ENCODE measurements at places on chromosomes 11 and 22. TPM values are rescaled to one million over a fixed set of nuclear protein-coding genes. Genes with fewer than 3 reads are reported as not detected.
A peak's percentile ranks its signal among the peaks of the same experiment; 100 is the strongest.

ABCC8 gene
- 1.1 TPM for total RNA-seq

INCENP gene
- total RNA-seq, result 34.0 TPM

CACNA1I gene
- total RNA-seq, result 0.17 TPM

TRIM66 gene
- total RNA-seq, result 21.4 TPM

SCGB2A2 gene
- total RNA-seq, result not detected

ACCS gene
- 56.2 TPM for total RNA-seq

OTOG gene
- total RNA-seq, result not detected

ASPHD2 gene
- total RNA-seq, result 7.3 TPM

ADM2 gene
- total RNA-seq, result 3.7 TPM

RIMBP3C gene
- total RNA-seq, result 1.3 TPM

DNA sequence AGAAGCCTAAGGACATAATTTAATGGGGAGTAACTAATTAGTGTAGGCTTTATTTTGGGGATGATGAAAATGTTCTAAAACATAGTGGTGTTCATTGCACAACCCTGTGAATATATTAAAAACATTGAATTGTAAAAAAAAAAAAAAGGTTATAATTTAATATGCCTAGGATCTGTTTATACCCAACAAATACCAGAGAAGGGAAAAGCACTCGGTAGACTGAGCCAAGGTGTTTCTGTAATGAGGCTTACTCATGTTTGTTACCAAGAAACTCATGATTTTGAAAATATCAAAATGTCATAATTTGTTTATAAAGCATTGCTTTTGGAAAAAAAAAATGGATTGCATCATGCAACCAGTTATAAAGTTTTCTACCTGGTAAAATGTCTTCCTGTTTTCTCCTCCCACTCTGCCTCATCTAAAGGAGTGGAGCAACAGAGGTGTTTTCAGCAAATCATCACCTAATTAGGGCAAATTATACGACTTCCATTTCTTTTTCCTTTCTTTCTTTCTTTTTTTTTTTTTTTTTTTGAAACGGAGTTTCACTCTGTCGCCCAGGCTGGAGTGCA lies 14.2 kb upstream of the EIF3M start:
- DNase-seq, result no peak

DNA sequence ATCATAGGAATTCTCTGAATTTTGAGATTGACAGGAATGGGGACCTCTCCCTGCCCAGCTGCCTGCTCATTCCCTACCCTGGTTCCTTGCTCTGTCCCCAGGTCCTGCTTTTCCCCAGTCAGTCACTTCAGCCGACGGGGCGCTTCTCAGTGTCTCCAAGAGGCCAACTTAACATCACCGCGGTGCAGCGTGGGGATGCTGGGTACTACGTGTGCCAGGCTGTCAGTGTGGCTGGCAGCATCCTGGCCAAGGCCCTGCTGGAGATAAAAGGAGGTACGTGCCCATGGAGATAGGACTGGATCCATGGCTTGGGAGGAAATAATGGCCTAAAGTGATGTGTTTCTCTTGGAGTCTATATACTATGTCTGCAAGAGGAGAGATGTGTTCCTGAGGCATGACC lies 7.0 kb downstream of the ROBO3 start:
- DNase-seq, result no peak

GRCh38 chr11:102604011-102604410 lies 21.1 kb downstream of the MMP20 start:
- no peak for DNase-seq

GRCh38 chr11:61776561-61777075 lies 15.8 kb downstream of the TMEM258 start:
- peak; percentile 56 for DNase-seq

DNA sequence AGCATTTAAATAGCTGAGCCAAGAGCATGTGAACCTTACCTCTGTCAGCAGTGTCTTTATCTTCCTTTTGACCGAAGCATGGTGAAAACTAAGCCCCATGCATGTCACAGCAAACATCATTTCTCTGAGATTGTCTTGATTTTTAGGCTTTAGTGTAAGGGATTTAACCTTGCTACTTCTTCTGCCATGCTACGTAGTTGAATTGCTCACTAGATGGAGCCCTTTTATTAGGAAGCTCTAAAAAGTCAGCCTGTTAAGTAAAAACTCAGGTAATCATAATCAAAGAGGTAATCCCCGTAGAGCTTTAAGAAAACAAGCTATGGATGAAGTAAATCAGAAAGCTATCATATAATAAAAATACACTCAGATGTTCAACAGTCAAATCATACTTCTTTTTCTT lies 149.5 kb downstream of the PGR start:
- DNase-seq, result peak; percentile 28

DNA sequence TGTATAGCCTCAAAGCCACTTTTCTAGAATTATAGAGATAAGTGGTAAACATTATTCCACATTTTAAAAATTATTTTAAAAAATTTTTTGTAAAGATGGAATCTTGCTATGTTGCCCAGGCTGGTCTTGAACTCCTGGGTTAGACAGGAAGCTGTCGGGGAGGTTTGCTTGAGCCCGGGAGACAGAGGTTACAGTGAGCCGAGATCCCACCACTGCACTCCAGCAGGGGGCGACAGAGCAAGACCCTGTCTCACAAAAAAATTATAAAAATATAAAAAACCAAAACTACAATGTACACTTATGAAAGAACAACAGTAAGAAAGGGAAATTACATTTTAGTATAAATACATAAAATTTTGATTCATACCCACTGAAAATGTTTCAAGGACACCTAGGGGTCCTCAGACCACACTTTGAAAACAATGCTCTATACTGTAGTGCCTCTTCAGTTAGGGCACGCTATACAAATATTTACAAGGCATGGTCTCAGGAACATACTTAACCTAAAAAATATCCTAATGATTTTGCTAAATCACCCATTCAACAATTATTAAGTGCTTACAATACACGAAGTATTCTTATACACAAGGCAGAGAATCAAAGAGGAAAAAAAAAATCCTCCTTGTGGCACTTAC lies 111.2 kb downstream of the MRTFA start:
- peak; percentile 68 for DNase-seq

DNA sequence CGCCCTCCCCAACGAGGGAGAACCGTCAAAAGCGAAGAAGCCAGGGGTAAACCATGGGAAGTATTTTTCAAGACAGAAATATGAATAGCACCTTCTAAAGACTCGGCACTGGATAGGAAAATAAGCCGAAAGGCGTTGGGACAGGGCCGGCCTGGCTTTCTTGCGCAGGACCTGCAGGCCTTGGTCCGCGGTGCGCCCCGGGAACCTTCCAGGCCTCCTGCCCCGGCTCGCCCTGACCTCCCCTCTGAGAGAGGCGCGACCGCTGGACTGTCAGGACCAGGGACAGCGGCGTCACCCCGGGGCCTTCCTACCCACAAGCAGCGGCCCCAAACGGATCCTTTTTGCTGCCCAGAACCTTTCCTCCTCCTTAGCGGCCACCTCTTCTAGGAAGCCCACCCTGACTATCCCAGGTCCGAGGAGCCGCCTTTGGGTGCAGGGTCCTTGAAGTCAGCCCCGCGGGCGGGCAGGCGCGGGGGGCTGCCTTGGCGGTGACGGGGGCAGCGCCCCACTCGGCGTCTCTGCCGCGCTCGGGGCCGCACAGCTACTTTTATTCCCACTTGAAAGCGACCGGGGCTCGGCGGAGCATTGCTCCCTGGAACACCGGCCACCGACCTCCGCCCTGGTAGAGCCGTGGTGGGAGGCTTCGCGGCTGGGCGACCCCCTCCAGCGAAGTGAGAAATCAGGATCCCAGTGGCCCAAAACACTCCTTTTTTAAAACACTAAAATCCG lies 650 bp upstream of the MAPK11 start:
- peak; percentile 82 for DNase-seq

- DNase-seq, result no peak
These were observed 19.1 kb downstream of the HIRA start for GRCh38 chr22:19412478-19412877.

DNA sequence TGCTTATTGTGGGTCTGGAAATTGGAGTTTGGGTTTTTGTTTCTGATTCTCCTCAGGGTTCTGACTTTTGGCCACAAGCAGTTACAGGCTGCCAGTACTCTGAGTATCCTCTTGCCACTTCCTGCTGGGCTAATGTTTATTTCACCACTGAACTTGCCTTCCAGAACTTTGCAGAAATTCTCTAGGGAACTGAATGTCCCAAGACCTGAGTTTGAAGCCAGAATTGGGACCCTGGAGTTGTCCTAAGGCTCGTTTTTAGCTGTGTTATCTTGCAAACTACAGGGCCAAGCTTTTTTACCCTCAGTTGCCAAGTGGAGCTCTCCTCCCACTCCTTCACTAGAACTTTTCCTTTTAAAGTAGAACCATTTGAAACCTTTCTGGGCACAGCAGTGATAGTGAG lies 89.9 kb downstream of the FAT3 start:
- DNase-seq, result no peak

DNA sequence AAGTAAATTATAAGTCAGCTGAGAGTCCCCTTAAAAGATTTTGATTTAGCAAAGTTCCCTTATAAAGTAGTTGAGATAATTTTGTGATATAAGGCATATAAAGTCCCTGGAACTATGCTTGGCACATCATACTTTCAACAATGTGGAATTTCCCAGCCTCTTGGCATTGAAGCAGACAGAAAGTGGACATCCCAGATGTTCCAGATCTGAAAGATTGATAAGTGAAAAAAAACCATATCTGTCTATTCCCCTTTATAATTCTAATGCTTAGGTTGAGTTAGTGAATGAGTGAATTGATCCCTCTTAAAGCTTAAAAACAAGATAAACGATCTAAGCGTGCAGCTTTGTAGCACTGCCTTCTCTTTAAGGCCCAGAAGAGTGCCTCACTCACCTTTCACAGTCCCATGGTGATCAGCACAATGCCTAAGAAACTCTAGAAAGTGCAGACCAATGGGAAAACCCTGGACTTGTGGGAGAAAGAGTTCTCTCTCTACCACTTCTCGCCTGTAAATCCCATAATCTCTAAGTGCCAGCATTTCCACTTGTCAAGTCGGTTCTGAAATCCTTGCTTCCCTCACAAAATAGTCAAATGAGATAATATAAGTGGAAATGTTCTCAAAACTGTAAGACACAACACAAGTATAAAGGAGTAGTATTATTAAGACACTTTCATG lies 17.8 kb downstream of the FIBIN start:
- no peak for DNase-seq

DNA sequence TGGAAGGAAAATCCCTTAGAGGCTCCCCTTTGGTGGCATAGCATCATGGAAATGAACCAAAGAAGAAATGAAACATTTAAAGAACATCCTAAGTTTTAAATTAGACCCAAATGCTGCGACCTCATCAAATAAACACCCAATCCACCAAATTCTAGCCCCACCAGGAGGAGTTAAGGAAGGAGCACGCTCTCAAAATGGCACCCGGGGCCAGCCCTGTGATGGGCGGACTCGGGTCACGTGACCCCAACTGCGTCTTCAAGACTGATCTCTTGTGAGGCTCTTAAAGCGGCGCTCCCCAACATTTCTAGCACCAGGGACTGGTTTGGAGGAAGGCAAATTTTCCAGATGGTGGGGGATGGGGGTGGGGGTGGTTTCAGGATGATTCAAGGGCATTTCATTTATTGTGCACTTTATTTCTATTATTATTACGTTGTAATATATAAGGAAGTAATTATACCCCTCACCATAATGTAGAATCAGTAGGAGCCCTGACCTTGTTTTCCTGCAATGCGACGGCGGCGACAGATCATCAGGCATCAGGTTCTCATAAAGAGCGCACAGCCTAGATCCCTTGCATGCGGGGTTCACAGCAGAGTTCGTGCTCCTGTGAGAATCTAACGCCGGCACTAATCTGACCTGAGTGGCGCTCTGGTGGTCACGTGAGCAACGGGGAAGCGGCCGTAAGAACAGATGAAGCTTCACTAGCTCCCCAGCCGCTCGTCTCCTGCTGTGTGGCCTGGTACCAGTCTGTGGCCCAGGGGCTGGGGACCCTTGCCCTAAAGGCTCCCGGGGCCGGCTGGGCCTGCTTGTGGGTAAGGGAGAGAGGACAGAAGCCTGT lies 90.6 kb upstream of the SLC22A12 start:
- DNase-seq, result no peak

GRCh38 chr11:76598426-76598839 lies 72.1 kb downstream of the LRRC32 start:
- DNase-seq, result peak; percentile 67

- no peak for DNase-seq
These were observed 31.1 kb downstream of the SMCO4 start for GRCh38 chr11:93512073-93512475.

DNA sequence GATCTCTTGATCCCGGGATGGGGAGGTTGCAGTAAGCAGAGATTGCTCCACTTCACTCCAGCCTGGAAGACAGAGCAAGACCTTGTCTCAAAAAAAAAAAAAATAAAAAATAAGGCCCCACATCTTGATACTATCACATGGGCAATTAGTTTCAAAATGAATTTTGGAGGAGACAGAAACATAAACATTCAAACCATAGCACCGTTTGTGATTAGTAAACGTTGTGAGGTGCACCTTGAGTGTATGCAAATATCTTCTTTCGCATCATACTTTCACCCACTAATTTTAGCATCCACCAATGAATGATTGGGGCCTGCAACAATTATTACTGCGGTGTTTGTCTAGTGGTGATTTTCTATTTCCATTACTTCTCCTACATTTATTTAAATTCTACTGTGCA lies 11.0 kb upstream of the SPDYC start:
- DNase-seq, result no peak

GRCh38 chr11:93817426-93818348 lies 32.7 kb downstream of the VSTM5 start:
- no peak for DNase-seq

GRCh38 chr11:37689951-37690350 lies 1091.9 kb upstream of the RAG2 start:
- no peak for DNase-seq

- no peak for DNase-seq
These were observed 3.6 kb downstream of the BCL9L start for GRCh38 chr11:118921929-118922744.

- no peak for DNase-seq
These were observed 72.0 kb upstream of the LMO1 start for GRCh38 chr11:8335683-8336082.

GRCh38 chr11:65794570-65795510 lies 8.0 kb downstream of the OVOL1 start:
- DNase-seq, result no peak

DNA sequence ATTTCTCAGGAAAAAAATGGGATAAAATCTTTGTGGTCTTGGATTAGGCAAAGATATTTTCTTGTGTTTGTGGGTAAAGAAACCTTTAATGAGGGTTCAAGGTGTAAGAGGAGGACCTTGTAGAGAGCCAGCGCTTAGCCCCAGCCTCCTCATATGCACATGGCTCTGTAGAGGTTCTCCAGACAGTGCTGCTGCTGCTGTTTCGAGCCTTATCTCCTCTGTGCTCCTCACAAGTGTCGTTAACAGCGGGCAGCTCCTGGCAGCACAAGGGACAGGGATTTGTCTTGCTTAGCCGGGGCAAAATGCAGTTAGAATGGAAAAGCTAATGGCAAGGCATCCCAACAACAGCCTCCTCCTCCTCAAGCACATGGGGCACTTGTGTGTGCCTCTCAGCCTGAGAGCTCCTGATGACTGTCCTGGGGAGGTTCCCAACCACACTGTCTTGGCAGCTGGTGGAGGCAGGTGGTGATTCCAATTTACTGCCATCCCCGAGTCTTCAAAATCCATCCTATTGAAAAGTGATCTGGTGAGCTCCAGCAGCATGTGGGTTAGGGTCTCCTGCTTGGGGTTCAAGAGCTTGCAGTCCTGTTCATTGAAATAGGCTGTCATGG lies 7.6 kb upstream of the MSANTD2 start:
- no peak for DNase-seq

Measured in B cell (primary cell).